ENCODE measurements at places on chromosomes 1 and 21.
A peak's percentile ranks its signal among the peaks of the same experiment; 100 is the strongest.

GRCh38 chr21:32756096-32756495, 15.5 kb downstream of the PAXBP1 start:
- no peak for DNase-seq

- DNase-seq, result peak; percentile 57
Measured at GRCh38 chr1:231357831-231358354, 19.8 kb downstream of the SPRTN start.

DNA sequence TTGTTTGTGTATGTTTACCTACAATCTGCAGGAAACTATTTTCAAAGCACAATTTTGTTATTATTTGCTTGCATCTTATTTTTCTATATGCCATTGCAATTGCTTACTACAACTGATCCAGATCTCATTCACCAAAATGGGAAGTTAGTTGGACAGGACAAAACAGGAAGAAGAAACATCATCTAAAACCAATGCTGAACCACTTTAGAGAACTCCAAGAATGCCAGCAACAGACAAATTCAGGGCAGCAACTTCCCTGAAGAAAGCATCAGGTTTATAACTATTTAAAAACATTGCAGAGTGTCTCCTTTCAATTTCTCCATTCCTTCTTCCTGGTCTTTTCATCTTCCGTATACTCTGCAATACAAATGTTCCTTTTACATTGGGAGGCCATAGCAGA, 82.4 kb upstream of the SMYD2 start:
- DNase-seq, result no peak

GRCh38 chr1:61056196-61056572, 26.2 kb upstream of the NFIA start:
- DNase-seq, result no peak

DNA sequence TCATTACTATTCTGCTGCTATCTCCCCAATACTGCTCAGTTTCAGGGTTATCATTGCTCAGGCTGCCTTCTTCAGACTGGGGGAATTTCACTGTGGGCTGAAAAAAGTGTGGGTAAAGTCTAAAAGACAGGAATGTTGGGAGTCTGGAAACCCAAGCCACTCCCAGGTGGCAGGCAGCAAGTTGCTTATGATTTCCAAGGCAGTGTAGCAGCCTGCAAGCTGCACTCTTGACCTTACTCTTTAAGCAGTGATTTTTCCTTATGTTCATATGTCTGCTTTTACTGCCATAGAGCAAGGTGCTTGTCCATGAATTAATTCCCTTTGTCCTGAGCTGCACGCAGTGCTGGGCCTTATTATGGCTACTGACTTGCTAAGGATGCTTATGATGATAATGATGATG, 53.1 kb downstream of the PHC2 start:
- DNase-seq, result no peak

GRCh38 chr1:83791821-83792437, 207.0 kb downstream of the TTLL7 start:
- peak; percentile 52 for DNase-seq

GRCh38 chr1:235152235-235152634, 8.8 kb downstream of the RBM34 start:
- no peak for DNase-seq

DNA sequence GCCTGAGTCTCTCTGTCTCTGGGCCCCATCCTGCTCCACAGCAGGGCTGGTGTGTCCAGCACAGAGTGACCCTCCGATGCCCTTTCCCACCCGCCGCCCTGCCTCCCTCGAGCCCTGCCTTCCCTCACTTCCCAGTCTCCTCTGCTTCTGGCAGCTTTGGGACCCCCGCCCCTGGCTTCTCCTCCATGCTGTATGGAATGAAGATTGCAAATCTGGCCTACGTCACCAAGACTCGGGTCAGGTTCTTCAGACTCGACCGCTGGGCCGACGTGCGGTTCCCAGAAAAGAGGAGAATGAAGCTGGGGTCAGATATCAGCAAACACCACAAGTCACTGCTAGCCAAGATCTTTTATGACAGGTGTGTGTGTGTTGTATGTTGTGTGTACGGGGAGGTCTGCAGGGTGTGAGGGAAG, 14.3 kb downstream of the MOV10 start:
- no peak for DNase-seq
